Stimulated activated CD4-positive, alpha-beta T cell treated with anti-CD3 and anti-CD28 coated beads, Interleukin-1b, Interleukin-23, amount 100 ng/mL, for 4 hours (primary cell): ENCODE measurements at places on chromosomes 1 and 21.

- DNase-seq: no peak
Measured at GRCh38 chr1:223674119-223674890, 8.8 kb upstream of the CAPN8 start.

GRCh38 chr1:200836213-200836612, 36.6 kb upstream of the GPR25 start:
- no peak for DNase-seq

GRCh38 chr21:46156378-46156645, 933 bp upstream of the FTCD start:
- no peak for DNase-seq

DNA sequence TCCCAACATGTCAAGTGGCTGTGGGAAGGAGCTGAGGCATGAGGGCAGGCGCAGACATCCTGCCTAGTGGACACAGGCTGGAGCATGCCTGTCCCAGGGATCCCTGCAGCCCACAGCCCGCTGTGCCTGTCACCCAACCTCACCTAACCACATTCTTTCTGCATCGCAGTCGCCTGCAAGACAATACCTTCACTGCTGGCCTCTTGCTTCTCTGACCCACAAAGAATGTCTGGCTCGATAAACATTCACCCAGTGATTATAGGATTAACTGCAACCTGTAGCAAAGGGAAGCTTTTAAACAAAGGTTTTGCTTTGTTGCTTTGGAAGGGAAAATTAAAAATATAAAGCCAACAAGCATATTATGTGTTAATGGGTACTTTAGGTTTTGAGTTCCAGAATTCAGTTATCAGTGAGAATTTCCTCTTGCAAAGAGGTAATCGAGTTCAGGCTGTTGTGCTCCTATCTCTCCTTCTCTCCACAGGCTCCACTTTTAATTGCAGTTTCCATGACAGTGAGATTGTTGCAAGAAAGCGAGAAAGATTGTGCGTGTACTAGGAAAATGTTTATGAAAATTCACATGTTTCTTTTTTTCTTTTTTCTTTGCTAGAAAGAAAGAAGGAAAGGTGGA, 40.0 kb upstream of the ZNF648 start:
- DNase-seq: no peak

- DNase-seq: no peak
Measured at GRCh38 chr1:200903793-200904192, 9.1 kb downstream of the INAVA start.

- no peak for DNase-seq
Measured at GRCh38 chr1:184535191-184535970, 148.6 kb downstream of the C1orf21 start.

GRCh38 chr1:24089027-24089742, 22.8 kb downstream of the MYOM3 start:
- no peak for DNase-seq

- no peak for DNase-seq
Measured at GRCh38 chr1:241406421-241406820, 49.4 kb upstream of the RGS7 start.

- DNase-seq: no peak
Measured at GRCh38 chr1:215474940-215475339, 92.2 kb upstream of the KCTD3 start.

DNA sequence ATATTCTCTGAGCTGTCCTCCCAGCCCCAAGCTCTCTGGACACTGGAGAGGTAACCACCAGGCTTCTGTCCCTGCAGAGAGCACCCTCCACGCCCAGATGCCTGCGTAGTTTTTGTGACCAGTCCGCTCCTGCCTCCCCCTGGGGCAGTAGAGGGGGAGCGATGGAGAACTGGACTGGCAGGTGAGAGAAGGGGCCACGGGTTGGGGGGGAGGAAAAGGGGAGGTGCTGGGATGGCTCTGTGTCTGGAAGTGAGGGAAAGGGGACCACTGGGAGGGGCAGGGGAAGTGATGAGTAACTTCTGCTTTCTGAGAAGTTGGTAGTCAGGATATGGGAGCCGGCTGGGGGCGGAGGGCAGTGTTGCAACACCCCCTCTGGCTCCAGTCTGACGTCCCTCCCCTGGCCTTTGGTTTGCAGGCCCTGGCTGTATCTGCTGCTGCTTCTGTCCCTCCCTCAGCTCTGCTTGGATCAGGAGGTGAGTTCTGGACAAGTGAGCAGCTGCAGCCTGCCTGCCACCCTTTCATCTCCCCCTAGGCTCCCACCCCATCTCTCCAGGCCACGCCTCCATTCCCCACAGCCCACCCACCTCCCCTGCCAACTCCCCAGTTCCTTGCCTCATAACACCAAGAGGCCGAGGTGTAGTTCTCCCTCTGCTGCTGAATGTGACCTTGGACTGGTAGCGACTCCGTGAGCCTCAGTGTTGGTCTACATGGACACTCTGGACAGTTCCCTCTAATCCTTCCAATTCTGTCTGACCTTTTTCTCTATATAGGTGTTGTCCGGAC, 3.1 kb downstream of the ADAMTSL4 start:
- no peak for DNase-seq

- no peak for DNase-seq
Measured at GRCh38 chr1:12607263-12607662, 10.7 kb downstream of the DHRS3 start.

DNA sequence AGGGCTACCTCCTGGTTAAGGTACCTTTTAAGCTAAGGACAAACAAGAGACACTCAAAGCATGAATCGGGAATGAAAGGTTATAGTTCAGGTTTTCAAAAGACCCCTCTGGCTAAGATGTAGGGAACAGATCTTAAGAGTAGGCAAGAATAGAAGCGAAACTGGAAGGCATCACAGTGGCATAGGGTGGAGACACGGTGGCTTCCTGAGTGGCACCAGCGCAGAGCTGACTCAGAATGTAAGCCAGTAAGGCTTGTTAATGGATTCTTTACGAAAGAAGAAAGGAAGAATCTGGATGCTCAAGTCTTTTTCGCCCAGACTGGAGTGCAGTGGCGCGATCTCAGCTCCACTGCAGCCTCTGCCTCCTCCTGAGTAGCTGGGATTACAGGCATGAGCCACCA, 21.2 kb downstream of the PADI6 start:
- DNase-seq: no peak

DNA sequence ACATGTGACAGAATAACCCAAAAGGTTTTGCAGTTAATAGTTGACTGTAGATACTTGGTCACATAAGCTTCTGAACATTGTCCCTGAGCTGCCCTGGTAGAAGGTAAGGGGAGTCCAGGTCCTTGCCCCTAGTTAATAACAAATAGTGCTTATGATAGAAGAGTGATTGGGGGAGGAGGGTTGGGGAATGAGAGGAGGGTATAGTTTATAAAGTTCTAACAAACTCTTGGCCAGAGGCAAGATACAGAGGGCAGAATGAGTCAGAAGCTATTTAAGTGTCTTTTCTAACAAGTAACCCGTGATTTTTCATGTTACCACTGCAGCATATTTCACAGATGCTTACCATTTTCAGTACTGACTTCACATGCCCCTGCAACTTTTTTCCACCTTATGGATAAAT, 26.7 kb upstream of the MYOCOS start:
- no peak for DNase-seq

GRCh38 chr1:82057011-82057410, 256.3 kb downstream of the ADGRL2 start:
- DNase-seq: no peak

GRCh38 chr1:95532335-95532734, 298.3 kb downstream of the RWDD3 start:
- no peak for DNase-seq

DNA sequence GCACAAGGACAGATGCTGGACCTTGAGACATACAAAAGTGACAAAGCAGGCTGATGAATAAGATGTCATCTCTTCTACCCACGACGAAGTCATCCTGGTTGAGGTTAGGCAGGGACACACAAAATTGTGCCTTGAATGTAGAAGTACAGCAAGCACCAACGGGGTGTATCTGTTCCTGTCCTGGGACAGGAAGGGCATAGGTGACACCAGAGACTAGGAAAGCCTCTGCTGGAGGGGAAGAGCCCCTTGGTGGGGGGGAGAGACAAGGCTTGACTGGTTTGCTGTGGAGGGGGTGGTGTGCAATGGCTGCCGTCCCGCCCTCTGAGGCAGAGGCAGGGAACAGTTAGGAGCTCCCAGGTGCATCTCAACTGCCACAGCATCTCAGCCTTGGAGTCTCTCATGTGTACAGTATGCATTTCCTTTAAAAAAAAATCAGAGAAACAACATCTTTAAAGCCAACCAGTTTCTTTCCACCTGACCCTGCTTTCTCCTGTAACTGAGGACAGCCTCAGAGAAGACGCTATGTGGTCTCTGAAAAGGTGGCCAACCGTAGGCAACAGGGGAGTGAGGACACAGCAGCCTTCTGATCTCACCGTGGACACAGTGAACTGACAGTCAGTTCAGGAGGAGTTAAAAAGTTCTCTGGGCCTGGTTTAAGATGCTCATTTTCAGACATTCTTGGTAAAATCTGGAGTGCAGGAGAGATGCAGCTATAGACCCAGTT, 17.7 kb upstream of the GFI1 start:
- no peak for DNase-seq

DNA sequence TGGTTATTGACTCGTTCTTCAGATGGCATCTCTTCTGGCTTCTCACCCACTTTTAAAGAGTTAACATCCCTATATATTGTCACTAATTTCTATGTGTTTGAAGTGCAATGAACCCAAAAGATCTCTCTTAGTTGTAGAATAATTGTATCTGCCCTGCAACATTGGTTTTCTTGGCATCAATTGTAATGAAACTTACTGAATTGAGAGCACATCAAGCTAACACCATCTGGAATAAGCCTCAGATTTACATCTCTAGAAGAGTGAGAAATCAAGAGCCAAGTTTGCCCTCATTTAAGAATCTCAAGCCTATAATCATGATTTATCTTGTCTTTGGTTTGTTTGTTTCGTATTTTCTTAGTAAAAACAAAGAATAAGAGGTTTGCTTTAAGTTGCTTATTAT, 372.6 kb upstream of the LRRC7 start:
- DNase-seq: no peak

DNA sequence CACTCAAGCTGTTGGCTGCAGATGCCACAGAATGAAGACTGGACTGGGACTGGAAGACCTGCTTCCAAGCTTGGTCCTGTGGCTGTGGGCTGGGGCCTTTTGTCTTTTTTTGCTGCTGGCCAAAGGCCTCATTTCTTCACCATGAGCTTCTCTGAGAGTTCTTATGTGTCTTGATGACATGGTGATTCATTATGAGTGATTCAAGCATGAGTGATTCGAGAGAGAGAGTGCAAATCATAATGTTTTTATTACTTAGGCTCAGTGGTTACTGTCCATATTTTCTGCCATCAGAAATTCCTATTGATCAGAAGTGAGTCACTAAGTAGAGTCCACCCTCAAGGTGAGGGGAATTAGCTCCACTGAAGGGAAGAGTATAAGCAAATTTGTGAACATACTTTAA, 94.0 kb downstream of the PCP4 start:
- no peak for DNase-seq

DNA sequence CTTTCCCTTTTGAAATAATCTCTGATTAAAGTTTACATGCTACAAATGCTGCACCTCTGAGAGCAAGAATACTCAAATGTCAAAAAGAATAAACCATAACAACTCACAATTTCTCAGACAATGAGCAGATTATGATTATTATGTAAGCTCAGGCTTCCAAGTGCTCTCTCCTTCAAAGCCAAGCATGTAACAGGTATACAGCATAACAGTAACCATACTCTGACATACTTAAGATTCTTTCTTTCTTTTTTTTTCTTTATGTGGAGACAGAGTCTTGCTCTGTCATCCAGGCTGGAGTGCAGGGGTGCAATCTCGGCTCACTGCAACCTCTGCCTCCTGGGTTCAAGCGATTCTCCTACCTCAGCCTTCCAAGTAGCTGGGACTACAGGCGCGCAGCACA, 155.4 kb downstream of the EIF4G3 start:
- no peak for DNase-seq

DNA sequence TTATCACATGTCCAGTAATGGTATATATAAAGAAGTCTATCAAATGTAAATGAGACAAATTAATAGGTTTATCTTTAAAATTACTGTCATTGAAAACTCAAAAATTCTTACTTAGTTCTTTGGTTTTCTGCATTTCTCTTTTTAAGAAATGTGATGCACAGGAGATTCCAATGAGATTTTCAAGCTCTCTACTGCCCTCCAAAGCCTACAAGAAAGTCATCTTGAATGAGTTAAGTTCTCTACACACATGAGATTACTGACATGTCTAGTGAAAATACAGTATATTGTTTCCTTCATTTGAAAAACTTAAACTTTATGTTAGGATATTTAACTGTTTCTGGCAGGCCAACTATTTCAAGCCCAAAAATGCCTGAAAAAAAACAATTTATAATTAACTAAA, 68.8 kb downstream of the ITGB3BP start:
- DNase-seq: no peak

DNA sequence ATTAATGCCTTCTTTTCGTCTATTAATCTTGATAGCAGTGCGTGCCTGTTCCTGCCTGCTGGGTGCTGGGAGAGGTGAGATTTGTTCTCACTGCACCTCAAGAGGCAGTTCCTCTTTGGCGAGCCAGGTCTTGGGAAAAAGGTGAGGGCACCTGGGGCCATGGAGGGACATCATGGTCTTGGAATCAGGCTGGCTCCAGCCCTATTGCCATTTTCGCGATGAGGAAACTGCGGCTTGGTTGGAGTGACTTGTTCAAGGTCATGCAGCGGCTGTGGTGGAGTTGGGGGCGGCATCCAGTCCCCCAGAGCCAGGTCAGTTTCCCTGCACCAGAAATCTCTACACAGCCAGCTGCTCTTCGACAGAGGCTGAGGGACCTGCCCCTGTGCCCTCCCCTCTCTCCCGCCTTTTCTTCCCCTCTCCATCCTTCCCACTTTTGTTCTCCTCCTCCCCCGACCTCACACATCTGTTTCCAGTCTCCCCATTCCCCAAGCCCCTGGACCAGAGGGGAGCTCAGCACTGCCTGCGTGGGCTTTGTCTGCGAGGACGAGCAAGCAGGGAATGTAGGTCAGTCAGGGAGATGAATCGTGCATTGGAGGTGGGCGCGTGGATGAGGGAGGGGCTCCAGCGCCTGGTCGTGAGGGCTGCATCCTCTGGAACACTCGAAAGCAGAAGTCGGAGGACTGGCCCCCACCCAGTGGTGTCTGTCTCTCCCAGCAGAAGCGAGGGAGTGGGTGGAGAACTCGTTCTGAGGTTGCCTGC, 135.1 kb downstream of the ACTL8 start:
- no peak for DNase-seq

GRCh38 chr1:109027841-109028240, 14.1 kb downstream of the WDR47 start:
- DNase-seq: no peak

GRCh38 chr1:5909576-5910275, 82.5 kb downstream of the NPHP4 start:
- no peak for DNase-seq

- DNase-seq: no peak
Measured at GRCh38 chr1:248691567-248692155, 10.9 kb downstream of the OR14I1 start.

- DNase-seq: no peak
Measured at GRCh38 chr21:41370840-41371684, 9.2 kb downstream of the MX2 start.

DNA sequence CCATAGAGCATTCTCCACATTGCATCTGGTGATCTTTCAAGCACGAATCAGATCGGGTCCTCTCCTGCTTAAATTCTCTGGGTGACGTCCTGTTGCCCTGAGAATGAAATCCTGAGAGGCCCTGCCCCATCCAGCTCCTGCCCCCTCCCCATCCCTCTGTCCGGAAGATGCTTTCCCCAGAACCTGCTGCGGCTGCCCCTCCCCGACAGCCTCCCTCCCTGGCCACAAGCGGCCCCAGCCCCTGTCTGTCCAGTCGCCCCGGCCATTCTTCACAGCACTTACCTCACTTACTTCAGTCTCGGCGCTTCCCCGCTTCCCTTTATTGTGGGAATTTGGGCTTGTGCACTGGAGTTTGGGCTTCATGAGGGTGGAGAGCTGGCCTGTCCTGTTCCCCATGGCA, 40.3 kb downstream of the TAS1R2 start:
- DNase-seq: no peak

GRCh38 chr1:152110365-152110859, 4.8 kb downstream of the TCHH start:
- no peak for DNase-seq
